ENCODE measurements at places on chromosomes 13 and 19.

DNA sequence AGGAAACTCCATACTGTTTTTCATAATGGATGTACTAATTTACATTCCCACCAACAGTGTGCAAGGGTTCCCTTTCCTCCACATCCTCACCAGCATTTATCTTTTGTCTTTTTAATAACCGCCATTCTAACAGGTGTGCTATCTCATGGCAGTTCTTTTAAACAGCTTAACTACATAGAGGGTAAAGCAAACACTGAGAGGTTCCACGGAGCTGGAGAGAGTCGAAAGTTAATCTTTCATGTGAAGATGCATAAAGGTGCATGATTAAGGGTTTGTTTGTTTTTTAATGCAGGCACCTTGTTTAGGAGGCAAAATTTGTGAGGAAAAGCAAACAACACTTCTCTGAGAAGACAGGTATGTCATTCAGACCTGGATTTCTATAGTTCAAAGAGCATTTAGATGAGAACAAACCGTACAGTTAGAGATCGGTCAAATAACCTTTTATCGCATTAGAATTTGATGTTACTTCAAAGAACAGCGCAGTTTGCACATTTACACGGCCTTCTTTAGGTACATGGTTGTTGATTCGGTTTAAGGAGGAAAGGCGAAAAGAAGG, 193.9 kb downstream of the RBM26 start:
- DNase-seq = no peak

- DNase-seq = no peak
Observed at GRCh38 chr13:32039528-32039927, 8.0 kb downstream of the FRY start.

DNA sequence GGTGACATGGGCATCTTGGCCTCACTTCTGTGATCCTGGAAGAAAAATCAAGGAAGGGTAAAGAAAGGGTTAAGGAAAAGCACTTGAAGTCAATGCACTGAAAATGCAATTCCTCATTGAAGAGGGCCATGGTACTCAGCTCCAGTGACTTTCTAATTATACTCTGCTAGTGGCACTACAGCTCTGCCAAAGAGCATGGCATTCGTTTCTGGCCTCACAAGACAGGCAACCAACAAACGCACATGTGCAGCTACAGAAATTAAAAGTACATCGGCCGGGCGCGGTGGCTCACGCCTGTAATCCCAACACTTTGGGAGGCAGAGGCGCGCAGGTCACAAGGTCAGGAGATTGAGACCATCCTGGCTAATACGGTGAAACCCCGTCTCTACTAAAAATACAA, 21.8 kb downstream of the SACS start:
- DNase-seq = no peak

GRCh38 chr13:93254775-93255174, 28.2 kb downstream of the GPC6 start:
- DNase-seq = no peak

GRCh38 chr19:51398096-51398704, 7.8 kb upstream of the C19orf84 start:
- no peak for DNase-seq

DNA sequence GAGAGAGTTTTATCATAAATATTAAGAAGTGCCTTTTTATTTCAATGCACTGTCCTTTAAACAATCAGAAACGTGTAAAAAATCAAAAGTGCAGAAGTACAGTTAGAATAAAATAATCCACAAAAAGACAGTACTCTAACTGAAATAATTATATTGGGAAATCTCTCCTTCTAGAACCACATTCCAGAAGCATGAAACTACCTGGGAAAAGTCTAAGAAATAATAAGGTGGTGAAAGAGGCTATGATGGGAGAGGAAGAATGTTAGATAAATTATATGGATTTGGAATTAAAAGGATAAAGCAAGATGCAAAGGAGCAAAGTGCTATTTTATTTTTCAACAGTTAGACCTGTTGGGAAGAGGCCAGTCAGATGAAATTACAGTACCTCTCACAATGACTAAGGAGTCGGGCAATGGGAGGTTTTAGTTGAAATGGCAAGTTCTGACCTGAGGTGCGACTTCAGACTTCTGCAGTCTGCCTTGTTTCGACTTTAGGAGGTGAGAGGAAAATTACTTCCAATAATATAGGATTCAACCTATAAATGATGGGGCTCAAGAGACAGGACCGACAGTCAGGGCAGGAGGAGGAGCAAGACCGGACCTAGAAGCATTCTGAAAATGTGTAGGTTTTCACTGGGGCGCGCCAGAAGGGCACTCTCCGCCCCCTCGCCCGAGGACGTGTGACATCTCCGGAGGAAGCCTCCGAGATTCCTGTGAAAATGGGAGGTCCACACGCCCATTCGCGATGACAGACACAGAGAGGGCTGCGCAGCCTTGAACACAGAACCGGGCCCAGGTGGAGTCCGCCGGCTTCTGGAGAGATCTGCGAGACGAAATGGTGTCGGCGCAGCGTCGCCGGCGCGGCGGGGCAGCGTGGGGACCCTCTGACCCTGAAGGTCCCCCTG, 717 bp downstream of the SPRYD7 start:
- peak; percentile 4 for DNase-seq

DNA sequence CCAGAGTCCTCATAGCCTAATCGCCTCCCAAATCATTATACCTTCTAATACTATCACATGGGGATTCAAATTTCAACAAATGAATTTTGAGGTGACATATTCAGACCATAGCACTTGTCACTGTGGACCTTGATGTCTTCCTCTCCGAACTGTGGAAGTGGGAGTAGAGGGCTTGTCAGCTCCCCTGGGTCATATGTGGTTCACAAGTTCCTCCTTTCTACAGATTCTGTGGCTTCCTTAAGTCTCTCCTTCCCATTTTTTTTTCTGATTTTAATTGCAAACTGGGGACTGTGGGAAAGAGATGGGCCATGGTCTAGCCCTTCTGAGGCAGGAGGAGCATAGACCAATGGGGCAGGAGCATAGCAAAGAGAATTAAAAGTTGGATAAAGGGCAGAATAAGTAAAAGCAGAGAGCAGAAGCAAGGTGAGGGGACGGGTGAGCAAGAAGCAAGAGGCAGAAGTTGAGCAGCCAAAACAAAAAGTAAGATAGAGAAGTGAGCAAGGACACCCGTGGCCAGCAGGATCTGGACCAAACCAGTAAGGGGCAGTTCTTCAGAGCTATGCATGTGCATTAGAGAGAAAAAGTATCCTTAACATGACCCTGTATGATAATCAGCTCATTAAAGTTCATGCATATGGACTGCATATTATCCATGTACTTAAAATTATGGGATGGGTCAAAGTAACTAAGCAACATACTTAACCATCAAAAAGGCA, 2.6 kb upstream of the SIGLEC7 start:
- DNase-seq = no peak

DNA sequence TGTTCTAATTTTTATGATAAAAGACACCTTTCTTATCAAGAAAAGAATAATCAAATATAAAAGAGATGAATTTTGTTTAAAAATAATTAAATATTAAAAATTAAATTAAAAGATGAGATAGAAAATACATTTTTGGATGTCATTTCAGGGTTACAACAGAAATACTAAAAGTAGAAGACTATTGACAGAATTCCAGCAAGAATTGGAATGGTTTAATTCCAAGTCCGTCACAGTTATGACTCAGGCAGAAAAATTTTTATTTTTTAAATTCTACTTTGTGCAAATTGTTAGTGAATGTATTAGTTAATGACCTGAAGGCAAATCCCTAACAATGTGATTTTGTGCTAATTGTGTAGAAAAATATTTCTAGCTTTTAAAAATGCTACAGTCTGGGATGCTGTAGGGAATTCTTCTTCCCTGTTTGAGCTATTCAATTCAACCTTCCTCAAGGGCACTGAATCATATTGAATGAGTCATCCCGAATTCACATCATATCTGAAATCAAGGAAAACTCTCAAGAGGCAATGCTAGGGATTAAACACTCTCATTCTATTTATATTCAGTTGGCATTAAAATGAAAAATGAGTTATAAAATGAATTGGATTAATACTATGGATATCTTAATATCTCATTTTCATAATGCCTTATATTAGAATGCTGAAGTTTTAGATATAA, 633.5 kb upstream of the ATXN8OS start:
- DNase-seq = no peak

DNA sequence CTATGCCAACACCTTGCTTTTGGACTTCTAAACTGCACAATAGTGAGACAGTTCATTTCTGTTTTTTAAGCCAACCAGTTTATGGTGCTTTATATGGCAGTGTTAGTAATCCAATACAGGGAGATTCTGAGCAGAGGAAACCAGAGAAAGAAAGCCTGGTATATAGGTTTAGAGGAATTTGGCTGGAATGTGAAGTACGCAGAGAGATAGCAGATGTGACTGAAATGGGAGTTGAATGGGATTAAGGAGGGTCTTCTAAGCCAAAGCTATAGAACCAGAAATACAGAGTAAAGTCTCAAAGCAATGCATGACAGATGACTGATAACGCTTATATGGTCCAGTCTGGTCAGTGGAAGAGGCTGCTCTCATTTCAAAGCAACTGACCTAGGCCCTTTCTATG, 453.7 kb downstream of the GPC6 start:
- no peak for DNase-seq

- DNase-seq = no peak
Observed at GRCh38 chr13:105732806-105733529, 802.5 kb downstream of the EFNB2 start.

- DNase-seq = no peak
Observed at GRCh38 chr19:15320116-15320515, 12.2 kb downstream of the BRD4 start.

DNA sequence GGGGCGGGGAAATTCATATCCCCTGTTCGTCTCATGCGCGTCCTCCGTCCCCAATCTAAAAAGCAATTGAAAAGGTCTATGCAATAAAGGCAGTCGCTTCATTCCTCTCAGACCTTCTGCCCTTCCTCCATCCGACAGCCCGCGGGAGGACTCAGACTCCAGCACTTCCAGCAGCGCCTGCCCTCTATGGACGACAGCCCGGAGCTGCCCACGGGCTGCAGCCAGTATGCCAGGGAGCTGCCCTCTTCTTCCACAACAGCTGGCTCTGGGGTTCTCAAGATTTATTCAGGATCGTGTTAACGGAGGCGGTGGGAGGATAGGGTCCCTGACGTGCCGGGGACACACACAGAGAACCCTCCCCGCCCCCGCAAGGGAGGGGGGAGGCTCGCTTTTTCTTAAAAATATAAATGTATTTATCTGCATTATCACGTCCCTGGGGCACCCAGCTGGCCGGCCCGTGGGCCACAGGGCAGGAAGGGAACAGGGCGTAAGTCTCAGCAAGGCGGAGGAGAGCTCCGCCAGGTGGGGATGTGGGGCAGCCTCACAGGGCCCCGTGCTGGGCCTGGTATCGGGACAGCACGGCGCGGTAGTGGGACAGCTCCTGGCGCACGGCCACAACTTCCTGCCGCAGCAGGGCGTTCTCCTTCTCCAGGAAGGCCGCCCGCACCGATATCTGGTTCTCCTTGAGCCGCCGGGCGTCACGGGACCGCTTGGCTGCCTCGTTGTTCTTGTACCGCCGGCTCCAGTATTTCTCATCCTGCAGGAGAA, 6.7 kb downstream of the DBP start:
- no peak for DNase-seq

GRCh38 chr13:98293570-98294142, 116.6 kb upstream of the RNF113B start:
- no peak for DNase-seq

DNA sequence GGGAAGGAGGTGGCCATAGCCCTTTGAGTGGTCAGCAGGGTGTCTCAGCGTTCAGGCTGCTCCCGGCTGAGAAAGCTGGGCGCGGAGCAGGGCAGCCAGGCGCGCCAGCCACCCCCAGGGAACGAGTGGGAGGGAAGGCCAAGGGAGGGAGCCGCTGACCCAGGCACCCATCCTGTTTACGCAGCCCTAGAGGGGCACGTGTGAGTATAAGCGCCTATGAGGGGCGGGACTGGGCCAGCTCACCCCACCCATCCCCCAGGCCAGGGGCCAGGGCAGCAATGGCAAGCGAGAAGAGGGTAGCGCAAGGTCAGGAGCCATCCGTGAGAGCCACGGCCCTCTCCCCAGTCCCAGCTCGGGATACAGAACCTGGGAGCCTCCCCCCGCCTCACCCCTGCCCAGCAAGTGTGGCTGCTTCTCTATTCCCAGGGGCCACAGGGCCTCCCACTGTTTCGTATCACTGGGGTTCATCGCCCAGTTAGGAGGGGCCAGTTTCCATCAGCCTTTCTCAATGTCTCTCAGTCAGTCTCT, 897 bp upstream of the DMKN start:
- DNase-seq = no peak

- no peak for DNase-seq
Observed at GRCh38 chr13:34672631-34673030, 269.4 kb upstream of the NBEA start.

GRCh38 chr19:1465191-1466016, 13.6 kb downstream of the C19orf25 start:
- DNase-seq = no peak

- no peak for DNase-seq
Observed at GRCh38 chr19:43469160-43469480, 3.7 kb upstream of the LYPD3 start.

- DNase-seq = no peak
Observed at GRCh38 chr19:44745341-44745831, 3.1 kb upstream of the BCL3 start.

GRCh38 chr19:54653181-54653809, 9.5 kb upstream of the LILRB4 start:
- DNase-seq = no peak

DNA sequence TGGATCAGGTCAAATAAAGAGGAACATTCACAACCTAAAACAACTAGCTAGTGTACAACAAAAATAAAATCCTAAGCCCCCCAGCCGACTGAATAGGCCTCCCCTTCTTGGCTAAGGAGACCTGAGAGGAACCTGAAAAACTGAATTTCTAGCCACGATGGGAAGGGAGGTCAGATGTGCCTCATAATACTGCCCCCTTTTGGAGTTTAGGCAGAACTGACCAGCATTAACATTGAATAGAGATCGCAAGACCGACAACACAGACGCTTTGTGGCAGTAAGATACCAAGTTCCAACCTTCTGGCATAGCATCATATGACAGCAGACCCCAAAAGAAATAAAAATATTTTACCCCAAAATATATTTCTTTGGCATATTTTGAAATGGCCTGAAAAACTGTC, 15.9 kb downstream of the CBY2 start:
- DNase-seq = no peak

- no peak for DNase-seq
Observed at GRCh38 chr13:41520660-41521630, 63.6 kb downstream of the RGCC start.

- no peak for DNase-seq
Observed at GRCh38 chr13:73535341-73535740, 476.5 kb downstream of the KLF5 start.

- DNase-seq = no peak
Observed at GRCh38 chr13:111241006-111241755, 79.3 kb upstream of the TEX29 start.

GRCh38 chr19:19504754-19505668, 10.3 kb downstream of the TSSK6 start:
- DNase-seq = no peak

DNA sequence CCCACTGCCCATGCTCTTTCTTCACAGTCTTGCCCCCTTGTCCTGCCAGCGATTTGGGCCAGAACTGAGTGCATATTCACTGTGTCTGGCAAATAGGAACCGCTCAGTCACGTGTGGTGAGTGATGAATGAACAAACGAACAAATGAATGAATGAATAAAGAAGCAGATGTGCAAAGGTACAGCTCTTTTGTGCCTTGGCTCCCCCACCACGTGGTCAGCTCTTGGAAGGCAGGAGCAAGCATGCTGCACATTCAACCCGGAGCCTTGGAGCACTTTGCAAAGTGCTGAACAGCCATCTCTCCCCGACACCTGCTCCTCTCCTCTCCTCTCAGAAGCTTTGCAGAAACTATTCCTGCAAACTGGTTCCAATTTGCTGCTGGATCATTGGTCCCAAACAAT, 52.4 kb downstream of the LATS2 start:
- no peak for DNase-seq

Measured in stimulated activated CD8-positive, alpha-beta memory T cell treated with anti-CD3 and anti-CD28 coated beads, Interleukin-12 subunit alpha, Interleukin-12 subunit beta, amount 100 ng/mL, for 1 hour (primary cell).